ENCODE measurements at places on chromosomes 6 and 20. TPM values are rescaled to one million over a fixed set of nuclear protein-coding genes. Genes with fewer than 3 reads are reported as not detected.

DNA sequence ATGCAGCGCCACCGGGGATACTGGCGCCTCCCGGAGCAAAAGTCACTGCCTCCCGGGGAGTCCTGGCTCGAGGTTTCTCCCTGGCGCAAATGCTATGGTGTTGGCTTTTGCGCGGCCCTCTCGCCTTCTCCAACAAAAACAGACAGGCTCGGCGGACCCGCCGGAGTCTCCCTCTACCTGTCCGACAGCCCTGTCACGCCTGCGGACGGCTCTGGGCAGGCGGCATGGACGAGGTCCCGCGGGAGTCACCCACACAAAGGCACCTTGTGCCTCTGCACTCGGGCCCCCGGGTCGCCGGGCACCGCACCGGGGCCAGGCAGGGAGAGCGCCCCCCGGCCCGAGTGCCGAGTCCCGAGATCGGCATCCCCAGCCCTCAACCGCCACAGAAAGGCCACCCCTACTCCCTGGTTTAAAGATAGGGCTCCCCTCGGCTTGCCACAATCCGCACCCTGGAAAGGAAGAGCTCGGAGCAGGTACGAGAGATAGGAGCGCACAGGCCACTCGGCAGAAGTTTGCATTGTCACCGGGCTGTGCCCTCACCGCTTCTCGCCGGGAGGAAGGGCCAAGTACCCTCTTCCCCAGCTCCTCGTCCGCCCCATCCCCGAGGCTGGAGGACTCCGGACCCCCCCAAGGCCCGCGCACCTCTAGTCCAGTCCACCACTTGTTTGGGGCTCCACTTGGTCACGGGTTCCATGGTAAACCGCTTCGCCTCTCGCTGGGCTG lies 903 bp downstream of the CNKSR3 start:
- no peak for DNase-seq

DNA sequence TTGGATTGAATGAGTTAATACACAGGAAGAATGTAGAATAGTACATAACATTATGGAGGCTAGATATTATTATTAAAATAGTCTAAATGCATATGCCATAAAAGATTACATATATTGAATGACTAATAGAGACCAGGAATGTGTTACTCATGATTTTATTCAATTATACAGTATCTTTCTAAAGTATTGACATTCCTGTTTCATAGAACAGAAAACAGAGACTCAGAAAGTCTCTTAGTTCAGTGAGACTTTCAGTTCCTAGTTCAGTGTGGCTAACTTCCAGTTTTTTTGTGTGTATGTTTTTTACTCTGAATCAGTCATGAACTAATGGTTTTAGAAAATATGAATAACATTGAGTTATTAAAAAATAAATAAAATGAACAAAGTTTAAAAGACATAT lies 34.6 kb upstream of the TMEM244 start:
- DNase-seq, result no peak

GRCh38 chr6:110329348-110329713 lies 28.8 kb downstream of the METTL24 start:
- DNase-seq, result no peak

DNA sequence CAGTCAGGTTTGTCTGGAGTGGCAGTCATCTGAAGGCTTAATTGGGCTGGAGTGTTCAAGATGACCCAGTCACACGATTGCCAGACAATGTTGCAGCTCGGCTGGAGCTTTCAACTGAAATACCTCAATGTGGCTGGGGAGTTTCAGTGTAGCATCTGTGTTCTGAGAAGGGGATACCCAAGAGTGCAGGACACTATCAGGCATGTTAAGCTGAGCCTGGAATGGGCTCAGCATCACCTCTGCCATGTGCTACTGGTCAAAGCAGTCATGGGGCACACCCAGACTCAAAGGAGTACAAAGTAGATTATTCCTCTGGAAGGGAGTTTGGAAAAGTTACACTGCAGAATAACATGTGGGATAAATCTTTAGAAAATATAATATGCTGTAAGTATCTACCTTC lies 363.9 kb downstream of the KIF16B start:
- DNase-seq, result no peak

The LY6G6C gene
- not detected for polyA plus RNA-seq

The LTB gene
- 2,491 TPM for polyA plus RNA-seq

The FAM83C gene
- polyA plus RNA-seq, result not detected

The OTOR gene
- polyA plus RNA-seq, result not detected

The ENPP3 gene
- 0.73 TPM for polyA plus RNA-seq

DNA sequence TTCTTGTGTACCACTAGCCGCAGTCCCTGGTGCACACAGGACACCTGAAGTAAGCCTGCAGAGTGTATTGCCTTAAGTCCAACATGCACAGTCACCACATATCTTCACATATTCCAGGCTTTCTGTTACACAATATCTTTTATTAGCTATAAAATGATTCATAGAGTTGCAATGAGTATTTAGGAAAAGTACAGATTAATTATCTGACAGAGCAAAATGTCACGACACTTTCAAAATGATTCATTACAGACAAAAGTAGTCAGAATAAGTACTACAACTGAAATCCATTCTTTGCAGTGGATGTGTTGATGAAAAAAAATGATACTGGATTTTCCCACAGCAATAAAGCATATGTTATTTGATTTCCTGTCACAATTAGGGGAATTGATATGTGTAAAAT lies 199.5 kb upstream of the ASCC3 start:
- DNase-seq, result no peak

The PGBD1 gene
- polyA plus RNA-seq, result 0.86 TPM

The MCHR2 gene
- polyA plus RNA-seq, result not detected

The GABRR1 gene
- polyA plus RNA-seq, result not detected

The UNC5CL gene
- not detected for polyA plus RNA-seq

The CNKSR3 gene
- polyA plus RNA-seq, result not detected

The GPX5 gene
- not detected for polyA plus RNA-seq

DNA sequence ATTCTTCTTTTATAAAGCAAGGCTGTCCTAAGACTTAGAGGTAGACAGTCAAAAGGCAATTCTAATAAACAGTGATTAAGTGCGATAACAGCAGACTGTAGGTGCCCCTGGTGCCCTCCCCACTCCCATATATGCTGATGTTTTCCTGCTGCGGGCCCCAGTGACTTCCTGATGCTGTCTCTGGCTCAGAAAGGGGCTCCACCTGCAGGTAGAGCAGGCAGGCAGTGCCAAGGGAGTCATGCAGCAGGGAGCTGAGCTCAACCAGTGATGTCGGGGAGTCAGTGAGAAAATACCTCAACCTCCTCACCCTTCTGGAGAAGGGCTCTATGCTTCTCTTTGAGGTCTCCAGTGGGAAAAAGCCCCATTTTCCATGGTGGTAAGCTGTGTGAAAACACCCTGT lies 126.7 kb upstream of the SSTR4 start:
- no peak for DNase-seq

- DNase-seq, result peak; percentile 31
Measured at GRCh38 chr6:34374069-34374468, 18.4 kb downstream of the NUDT3 start.

The SNAP91 gene
- not detected for polyA plus RNA-seq

The TBC1D22B gene
- 9.3 TPM for polyA plus RNA-seq

All from naive B cell (primary cell).